ENCODE measurements at places on chromosomes 4 and X.

GRCh38 chrX:106626789-106627188 is 15.0 kb downstream of the RADX start:
- no peak for DNase-seq

GRCh38 chr4:56737666-56738065 is 56.6 kb upstream of the HOPX start:
- no peak for DNase-seq

DNA sequence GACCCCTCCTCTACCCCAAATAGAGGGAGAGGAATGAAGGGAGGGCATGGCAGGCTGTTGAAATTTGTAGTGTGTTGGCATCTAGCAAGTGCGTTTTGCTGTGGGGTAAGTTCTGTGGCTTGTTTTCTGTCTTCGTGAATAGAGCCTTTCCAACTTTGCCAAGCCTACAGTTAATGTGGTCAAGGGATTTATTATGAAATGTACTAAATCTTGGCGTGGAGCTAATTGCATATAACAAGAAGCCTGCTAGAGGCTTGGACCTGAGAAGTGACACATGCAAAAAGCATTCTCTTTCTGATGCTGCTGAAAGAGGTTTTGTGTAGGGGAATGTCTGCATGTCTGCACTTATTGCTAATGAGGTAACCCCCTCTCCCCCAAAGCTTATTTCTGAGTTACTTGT is 132.2 kb downstream of the BMPR1B start:
- no peak for DNase-seq

DNA sequence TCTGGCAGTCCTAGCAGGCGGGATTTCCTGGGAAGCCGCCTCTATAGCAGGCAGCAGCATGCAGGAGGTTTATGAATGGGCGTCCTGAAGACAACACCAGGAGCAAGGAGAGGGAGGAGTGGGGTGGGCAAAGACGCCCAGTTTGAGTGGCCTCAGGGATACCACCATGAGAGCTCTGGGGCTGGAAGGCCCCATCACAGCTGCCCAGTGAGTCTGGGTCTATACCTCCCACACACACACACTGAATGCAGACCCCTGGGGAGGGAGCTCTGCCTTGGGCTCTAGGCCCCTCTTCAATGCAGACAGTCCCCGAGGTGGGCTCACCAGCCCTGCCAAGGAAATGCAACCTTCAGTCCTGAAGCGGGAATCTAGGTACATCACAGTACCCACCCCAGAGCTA is 98.6 kb downstream of the AFAP1 start:
- DNase-seq, result no peak

DNA sequence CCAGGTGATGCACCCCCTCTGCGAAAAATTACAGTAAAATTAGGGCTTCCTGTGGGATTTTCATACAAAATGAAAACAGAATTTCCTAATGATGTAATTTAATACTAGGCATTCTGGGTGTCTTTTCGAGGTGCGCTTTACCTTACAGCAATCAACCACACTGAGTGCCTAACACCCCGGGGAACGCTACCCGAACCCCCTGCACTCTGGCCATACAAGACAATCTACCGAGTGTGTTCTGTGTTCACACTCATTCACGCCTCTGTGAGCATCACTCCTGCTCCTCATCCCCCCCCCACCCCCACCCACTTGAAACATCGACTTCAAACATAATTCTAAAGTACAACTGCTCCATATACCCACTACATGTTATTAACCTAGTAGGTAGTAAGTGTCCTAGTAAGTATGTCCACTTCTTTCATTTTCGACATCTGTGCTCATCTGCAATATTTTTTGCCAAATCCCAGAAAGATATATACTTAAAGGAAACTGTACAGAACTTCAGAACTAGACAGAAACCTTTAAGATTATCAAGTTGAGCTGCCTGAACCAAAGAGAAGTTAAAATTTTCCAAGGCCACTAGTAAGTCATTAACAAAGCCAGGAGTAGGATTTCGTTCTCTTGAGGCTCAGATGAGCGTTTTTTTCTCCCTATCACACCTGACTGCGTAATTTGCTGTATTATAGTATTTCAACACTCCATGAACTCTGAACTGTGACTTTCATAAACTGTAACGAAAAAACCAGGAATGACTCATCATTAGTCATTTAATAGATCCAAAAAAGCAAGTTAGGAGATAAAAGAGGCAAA is 80.0 kb downstream of the FAT1 start:
- DNase-seq, result no peak

All from stimulated activated naive B cell treated with anti-CD40 and anti-IgM and Interleukin-4, amounts not matched to agents 10 μg/mL and 1 μg/mL and 100 μg/mL, for 72 hours (primary cell).